ENCODE measurements at places on chromosomes 2 and 18.

DNA sequence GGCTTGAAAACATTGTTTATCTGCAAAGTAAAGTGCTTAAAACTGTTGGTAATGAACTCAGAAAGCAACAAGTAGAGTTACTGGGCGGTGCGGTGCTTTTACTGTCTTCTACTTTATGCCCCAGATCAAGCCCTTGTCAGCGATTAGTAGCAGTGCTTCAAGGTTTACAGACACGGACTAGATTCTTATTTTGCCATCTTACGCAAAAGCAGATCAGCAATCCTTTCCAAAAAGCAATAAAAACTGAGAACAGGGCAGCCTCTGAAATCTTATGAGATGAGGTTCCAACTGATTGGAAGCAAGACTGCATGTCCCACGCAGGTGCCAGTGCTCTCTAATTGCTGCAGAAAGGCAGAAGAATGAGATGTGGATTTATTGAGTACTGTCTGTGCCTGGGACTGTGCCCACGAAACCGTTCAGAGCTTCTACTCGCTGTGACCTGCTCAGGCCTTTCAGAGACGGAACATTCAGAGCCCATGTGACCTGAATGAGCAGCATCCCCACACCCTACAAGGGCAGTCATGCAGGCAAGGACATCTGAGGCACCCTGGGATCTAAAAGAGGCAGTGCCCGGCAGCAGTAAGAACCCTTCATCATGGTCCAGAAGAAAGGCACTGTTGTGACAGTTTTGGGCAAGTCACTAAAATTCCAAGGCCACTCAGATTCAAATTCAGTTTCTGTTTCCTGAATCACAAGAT, 15.7 kb downstream of the COL4A3 start:
- no peak for DNase-seq

DNA sequence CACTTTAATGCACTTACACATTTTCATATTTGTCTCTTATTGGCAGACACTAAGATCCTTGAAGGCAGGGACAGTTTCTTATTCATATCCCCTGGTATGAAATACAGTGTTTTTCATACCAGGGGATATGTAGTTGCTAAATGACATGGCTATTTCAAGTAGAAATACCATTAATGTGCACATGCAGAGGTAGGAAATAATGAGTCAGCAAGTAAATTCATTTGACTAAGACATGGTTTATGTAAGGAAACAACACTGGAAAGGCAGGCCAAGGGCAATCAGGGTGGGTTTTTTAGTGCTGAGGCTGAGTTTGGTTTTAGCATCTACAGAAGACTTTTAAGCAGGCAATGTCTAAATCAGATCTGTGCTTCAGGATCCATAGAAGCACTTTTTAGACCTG, 155.9 kb downstream of the WDPCP start:
- DNase-seq, result no peak

DNA sequence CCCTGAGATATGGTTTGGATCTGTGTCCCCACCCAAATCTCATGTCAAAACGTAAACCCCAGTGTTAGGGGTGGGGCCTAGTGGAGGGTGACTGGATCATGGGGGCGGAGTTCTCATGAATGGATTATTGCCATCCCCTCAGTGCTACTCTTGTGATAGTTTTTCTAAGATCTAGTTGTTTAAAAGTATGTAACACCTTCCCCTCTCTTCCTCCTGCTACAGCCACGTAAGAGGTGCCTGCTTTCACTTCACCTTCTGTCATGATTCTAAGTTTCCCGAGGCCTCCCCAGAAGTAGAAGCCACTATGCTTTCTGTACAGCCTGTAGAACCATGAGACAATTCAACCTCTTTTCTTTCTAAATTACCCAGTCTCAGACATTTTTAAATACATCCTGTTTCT, 16.9 kb downstream of the PUM2 start:
- no peak for DNase-seq

GRCh38 chr18:74221081-74221480, 70.7 kb downstream of the CYB5A start:
- DNase-seq, result no peak

DNA sequence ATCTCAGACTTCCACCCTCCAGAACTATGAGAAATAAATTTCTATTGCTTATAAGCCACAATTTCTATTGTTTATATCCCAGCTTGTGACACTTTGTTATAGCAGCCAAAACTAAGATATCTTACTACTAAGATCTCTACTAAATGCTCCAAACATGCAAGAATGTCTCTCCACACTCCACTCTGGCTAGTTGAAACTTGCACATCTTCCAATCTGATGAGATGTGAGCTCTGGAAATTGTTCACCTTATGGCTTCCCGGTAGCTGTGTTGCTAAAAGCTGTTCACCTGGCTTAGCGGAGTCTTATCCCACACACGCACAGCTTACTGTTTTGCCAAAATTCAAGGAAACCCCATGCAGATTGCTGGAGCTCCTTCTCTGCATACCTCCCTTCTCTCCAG, 43.9 kb downstream of the PKDCC start:
- DNase-seq, result no peak

DNA sequence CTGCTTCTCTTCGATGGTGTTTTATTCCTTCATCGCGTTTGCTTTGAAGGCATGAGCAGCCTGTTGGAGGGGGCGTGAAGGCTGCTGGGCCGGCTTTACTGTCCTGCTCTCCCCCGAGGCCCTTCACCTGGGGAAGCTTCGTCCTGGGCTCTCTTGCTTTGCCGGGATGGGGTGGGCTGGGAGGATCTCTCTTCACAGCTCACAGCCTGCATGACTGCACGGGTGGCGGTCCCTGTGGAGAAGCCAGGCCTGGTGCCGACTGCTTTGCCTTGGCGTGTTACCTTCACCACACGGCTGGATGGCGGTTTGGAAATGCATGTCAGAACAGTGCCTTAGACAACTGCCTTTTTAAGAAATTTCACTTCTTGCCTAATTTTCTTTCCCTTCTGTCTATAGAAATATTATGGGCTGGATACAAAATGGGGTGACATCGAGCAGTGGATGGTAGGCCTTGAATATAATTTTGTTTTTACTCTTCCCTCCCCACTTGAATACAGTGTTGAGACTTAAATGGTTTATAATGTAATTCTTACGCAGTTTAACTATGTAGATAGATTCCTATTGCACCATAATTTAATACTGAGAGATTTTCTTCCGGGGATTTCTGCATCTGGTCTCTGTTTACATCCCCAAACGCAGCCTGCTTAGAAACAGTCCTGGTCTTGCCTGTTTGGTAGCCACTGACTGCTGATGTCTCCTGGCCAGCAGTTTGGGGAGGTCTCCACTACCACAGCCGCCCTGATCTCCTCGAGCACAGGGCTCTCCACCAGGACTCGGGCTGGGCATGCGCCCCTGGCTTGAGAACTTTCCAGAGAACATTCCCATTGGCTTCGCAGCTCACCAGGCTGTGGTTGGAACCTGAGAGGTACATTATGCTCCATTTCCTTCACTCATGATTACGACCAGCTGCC, 81.0 kb upstream of the RBM44 start:
- DNase-seq, result no peak

DNA sequence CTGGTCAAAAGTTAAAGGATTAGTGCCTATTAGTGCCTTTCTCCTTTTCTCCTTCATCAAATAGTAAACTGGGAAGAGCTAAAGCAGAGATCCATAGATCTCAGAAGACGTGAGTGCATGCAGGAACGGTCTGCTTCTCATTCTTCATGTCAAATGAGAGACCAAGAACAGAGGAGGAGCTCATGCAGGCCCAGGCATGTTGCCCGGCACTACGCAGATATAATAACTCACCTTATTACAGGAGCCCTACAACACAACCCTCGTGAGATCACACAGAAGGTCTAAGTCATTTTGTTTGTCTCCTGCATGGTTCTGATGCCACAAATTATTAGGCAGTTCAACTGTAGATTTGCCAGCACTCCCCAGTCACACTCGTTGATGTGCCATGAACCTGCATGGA, 71.8 kb downstream of the CMPK2 start:
- no peak for DNase-seq

DNA sequence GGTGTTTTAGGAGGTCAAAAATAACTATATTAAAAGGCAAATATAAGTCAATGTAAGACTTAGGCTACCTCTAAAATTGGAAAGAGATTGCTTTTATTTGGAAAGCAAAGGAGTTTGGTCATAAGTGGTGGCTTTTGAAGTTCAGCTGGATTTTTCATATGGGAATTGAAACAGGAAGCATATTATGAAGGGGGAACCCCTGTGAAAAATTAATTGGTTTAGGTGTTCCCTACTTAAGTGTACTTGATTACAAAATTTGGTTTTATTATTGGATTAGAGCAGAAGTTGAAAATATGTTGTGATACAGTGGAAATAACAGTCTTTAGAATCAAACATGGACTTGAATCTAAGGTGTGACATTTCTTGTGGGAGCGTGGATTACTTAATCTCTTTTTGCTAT, 121.4 kb upstream of the TTC27 start:
- DNase-seq, result no peak

DNA sequence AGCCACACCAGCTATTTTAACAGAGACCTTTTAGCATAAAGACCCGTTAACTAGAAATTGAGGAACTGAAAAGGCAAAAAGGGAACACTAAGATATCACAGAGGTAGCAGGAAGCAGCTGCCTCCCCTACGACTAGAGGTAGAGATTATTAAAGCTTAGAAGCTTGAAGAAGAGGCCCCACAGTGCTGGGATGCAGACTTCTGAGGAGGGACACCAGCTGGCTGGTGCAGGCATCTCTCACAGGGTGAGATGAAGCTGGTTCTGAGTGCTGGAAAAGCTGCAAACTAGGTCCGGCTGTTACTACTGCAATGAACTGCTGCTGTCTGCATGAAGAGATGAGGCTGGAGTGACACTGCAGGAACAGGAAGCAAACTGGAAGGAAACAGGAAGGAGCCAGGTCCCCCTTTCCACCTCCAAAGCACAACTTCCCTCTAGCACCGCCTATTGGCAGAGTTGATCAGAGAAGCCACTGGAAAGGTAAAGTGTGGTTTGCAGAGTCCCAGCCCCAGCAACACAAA, 61.2 kb upstream of the MRPS9 start:
- DNase-seq, result no peak

DNA sequence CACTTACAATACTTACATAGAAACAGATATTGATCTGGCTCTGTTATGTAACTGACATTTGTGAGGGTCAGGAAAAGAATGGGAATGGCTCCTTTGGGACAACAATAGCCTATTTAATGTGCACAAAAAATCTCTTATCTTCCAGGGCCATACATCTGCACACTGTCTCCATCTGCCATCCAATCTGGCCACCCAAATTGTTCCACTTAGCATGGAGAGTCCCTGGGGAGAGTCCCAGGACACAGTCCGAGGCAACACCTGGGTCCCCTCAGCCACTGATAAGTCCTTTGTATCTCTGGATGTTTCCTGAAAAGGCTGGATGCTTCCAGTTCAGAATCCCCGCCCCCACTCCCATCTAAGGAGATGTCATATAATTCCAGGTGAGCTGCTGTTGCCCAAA, 274.2 kb upstream of the NCKAP5 start:
- no peak for DNase-seq

DNA sequence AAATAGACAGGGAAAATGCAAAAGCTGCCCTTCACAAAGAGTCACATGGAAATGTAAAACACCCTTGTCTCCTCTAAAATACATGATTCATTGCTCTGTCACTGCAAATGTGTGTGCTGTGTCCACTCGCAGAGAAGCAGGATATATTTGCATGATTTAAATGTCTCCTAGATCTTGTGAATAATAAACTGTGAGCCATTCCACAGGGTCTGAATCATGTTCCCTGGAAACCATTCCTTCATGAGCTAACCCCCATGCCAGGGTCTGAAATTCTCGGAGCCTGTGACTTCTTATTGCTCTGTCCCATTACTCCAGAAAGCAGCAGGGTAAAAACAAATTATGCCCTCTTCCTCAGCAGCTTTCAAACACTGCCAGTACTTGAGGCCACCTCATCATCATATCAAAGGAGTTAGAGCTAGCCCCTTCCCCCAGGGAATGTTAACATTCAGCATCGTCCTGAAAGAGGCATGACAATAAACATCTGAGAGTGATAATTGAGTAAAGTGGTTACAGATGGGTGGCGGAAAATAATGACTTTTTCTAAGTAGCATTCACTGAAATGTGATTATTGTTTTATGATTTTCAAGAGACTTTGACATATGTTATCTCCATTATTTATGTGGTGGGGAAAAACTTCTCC, 11.7 kb upstream of the CNGA3 start:
- DNase-seq, result peak; percentile 58

DNA sequence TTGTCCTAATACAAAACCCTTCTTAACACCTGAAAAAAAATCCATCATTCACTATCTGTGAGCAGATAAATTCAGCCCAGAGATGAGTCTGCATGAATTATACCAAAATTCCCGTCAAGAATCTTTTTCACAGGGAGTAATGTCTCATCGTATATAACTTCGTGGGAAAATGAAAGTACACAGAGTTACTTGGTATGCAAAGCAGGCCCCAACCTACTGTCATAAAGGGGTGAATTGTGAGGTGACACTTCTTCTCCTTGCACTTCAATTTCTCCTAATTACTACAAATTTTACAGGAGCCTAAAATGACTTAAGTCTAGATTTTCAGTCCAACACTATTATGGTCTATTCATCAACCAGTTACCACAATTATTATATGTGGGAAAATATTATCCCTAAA, 84.6 kb upstream of the CDH20 start:
- DNase-seq, result no peak

DNA sequence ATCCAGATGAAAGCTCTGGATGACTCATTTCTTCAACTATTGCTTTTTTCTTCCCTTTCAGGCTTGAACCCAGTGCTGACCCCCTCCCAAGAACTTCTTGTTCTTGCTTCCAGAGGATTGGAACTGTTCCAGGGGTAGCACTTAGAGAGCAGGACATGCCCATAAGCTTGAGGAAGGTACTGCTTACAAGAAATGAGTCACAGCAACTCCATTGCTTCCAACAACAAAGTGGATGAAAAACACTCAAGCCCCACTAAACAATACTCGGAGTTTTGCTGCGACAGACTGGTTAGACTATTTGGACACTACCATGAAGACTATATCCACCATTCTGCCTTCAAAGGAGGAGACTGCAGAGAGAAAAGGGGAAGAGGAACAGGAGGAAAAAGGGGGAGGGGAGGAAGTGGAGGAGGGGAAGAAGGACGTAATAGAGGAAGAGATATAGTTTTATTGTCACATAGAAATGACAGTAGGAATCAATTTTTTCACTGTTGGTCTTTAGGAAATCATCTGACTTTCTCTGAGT, 1.6 kb upstream of the EPC2 start:
- no peak for DNase-seq

GRCh38 chr2:120926463-120927264, 191.0 kb downstream of the GLI2 start:
- no peak for DNase-seq

DNA sequence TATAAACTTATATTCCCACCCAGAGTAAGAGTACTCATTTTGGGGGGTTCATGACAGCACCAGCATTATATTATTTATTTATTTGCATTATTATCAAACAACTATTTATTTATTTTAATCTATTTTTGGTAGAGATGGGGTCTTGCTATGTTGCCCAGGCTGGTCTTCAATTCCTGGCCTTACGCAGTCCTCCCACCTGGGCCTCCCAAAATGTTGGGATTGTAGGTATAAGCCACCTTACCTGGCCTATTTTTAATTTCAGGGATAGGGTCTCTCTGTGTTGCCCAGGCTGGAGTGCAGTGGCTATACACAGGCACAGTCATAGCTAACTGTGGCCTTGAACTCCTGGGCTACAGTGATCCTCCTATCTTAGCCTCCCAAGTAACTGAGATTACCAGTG, 30.7 kb downstream of the GEMIN6 start:
- DNase-seq, result no peak

GRCh38 chr18:46621111-46621766, 35.8 kb downstream of the LOXHD1 start:
- no peak for DNase-seq

Measured in NCI-H748 treated with DMSO at 0.1 percent for 48 hours (cell line).